ENCODE measurements at places on chromosomes 5 and 9. TPM values are rescaled to one million over a fixed set of nuclear protein-coding genes. Genes with fewer than 3 reads are reported as not detected.

GRCh38 chr5:54518146-54518817 is 723 bp downstream of the SNX18 start:
- DNase-seq: no peak

DNA sequence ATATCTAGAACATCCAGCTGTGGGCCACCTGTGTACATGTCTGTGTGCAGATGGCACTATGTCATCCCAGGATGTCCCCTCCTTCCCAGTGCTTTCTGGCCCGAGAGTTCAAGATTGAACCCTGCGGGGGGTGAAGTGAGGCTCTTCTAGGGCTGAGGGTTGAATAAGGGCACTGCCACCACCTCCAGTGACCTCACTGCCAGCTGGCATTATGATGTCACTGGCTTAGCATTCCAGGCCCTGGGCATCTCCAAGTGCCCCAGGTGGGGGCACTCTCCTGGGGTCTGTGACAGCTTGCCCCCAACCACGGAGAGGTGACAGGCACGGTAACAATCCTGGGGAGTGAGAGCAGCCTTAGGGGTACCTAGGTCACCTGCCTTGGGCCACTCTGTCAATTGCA is 27.1 kb downstream of the CXXC5 start:
- DNase-seq: no peak

DNA sequence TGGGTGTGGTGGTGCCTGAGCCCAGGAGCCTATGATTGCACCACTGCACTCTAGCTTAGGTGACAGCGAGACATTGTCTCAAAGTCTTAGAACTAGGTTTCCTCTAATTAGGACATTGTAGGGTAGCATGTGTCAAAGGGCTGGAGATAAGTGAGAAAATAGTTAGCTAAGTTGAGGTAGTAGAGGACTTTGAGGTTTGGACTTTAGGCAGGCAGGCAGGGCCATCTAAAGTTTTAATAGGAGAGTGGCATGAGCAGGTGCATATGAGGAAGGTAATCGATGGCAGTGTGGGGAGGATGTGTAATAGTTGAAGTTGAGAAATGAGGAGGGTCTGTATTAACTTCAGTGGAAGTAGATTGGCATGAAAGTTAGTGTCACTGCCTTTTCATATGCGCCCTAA is 21.1 kb downstream of the CNOT6 start:
- no peak for DNase-seq

DNA sequence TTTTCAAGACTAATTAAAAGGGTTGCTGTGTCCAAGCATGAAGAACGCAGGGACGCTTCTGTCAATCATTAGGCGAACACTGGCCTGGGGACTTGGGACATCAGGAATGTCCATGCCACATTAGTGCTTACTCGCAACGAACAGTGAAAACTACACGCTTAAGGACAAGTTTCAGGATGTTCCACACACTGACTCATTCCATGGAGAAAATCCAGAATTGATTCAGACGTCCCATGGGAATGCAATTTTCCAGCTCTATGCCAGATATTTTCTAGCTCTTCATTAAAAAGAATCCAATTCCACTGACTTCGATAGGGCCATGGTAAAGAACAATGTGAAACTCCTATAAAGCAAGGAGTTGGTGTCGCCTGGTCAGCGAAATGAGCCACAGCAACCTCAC is 98.2 kb downstream of the CAMSAP1 start:
- DNase-seq: no peak

AQP3 gene
- total RNA-seq: 0.20 TPM

CCNI2 gene
- 0.04 TPM for total RNA-seq

JAK2 gene
- 9.8 TPM for total RNA-seq

DNA sequence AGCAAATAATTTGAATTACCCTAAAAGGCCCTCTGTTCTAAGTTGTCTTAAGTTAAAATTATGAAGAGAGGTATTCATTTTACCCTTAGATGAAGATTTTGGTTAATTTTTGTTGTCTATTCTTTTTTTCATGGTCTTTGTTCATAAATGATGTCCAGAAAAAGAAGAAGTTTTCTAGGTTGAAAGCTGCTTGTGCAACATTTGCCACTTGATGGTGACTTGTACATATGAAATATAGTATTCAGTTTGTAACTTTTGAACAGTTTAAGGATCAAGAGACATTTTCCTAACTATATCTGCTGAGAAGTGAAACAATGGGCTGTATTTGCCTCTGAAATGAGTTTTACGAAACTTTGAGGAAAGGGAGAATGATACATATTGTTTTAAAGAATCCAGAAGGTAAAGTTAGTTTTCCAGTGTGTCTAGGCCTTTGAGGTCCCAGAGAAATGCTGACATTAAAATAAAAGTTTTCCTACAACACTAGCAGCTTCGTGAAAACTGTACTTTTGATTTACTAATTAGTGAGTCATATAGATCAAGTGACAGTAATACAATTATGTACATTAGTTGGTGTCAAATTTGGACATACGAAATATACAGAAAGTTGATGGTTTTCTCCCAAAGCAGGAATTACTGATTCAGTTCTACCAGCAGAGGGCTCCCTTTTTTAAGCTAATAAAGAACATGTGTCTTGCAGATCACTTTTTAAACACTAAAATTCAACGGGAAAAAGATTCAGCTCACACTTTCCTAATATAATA is 70.5 kb downstream of the PIK3R1 start:
- DNase-seq: no peak

CEP78 gene
- total RNA-seq: 40.2 TPM

Measured in pulmonary artery endothelial cell (primary cell).